ENCODE measurements at places on chromosomes 6 and 20.

DNA sequence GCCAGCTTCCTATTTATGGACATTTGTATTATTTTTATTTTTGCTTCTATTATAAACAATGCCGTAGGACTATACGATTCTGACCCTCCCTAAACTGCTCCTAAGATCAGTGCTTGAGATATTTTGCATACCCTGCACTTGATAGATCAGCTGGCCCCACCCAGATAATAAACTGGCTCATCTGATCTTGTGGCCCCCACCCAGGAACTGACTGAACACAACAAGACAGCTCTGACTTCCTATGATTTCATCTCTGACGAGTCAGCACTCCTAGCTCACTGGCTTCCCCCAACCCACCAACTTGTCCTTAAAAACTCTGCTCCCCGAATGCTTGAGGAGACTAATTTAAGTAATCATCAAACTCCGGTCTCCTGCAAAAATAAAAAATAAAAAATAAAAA lies 34.9 kb upstream of the TFAP2A start:
- DNase-seq = no peak

- DNase-seq = no peak
These were observed 21.3 kb downstream of the CDH22 start for GRCh38 chr20:46286977-46287376.

DNA sequence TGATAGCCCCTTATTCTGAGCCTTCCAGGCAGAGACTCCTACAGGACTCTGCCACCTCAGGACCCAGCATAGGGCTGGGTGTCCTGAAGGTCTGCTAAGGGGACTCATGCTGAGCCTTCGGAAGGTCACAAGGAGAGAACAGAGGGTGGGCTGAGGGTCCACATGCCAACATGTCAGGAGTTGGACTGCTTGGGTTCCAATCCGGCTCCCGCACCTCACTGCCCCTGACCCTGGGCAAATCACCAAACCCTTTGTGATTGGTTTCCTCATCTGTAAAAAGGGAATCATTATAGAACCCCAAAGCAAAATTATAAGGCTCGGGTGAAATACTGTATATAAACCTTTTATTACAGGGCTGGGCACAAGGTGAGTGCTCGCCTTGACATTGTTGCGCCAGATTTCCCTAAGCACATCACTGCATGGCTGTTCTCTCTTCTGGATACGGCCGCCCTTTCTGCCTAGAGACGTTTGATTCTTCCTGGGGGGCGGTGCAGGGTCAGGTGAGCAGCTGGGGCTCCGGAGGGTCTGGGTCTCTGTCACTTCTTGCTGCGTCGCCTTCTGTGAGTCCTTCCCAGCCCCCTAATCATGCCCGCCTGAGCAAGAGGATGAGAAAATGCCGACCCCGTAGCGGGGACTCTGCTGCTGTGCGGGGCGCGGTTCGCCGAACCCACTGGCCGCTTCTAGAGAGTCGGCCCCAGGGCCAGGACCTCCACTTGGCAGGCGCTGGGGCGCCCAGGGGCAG lies 90.5 kb upstream of the EPB41L1 start:
- no peak for DNase-seq

DNA sequence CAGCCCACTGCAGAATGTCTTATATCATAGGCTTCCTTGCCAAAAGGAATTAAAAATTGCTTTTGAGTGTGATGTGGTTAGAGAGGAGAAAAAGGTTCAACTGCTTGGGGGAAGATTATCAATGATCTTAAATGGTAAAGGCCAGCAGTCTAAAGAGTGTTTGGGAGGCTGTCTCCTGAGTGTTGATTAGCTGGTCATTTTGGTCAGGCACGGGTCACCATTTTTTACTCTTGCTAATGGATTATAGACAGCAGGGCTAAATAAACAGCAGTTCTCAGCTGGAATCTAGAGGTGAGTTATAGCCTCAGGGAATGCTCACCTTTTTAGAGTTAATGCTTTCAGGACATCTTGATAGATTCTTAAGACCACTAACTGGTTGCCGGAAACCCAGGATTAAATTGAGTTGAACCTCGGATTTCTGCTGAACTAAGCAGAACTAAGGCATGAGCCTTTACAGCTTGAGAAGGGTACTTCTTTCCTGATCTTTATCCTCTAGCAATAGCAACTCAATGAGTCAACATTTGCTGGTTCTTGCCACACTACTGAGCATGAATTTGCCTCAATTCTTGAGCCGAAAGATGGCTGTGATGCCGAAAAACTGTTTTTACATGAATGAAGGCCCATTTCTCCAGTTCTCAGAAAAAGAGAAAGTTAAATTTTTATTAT lies 120.4 kb downstream of the LRRC1 start:
- DNase-seq = no peak

GRCh38 chr6:144617708-144618107 lies 332.6 kb downstream of the UTRN start:
- DNase-seq = no peak

DNA sequence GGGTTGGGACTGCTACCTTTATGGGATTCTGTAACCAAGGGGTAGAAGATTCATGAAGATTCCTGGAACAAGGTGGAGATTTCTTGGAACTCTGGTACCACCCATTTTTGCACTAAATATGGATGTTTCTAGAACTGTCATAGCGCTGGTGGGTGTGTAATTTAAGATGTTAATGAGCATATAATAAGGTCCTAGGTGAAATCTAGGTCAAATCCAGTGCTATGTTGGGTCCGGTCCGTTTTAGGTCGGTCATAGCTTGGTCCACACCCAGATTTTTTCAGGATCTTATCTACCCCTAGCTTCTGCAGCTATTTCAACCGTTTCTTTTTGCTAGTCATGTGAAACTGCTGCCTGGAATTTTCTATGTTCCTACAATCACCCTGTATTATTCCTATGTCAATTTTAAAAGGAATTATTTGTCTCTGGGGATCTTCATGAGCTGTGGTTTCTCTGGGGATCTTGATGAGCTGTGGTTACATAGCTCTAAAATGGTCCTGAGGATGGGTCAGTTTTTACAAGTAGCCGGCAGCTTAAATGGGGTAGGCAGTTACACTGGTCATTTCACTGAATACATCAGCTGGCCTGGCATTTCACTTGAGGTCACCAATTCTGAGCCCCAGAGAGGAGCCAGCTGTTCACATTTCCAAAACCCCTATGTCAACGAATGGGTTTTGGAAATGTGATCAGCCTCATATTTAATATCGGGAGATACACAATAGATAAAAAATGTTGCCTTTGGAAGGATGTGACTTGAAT lies 652.3 kb upstream of the FLRT3 start:
- no peak for DNase-seq

- DNase-seq = no peak
These were observed 37.4 kb upstream of the AFDN start for GRCh38 chr6:167789358-167789757.
